Activated CD4-positive, alpha-beta T cell treated with anti-CD3 and anti-CD28 coated beads for 1 hour (primary cell): ENCODE measurements at places on chromosomes 1 and 21.

- no peak for DNase-seq
These were observed 84.7 kb downstream of the LRRC53 start for GRCh38 chr1:74427681-74428080.

DNA sequence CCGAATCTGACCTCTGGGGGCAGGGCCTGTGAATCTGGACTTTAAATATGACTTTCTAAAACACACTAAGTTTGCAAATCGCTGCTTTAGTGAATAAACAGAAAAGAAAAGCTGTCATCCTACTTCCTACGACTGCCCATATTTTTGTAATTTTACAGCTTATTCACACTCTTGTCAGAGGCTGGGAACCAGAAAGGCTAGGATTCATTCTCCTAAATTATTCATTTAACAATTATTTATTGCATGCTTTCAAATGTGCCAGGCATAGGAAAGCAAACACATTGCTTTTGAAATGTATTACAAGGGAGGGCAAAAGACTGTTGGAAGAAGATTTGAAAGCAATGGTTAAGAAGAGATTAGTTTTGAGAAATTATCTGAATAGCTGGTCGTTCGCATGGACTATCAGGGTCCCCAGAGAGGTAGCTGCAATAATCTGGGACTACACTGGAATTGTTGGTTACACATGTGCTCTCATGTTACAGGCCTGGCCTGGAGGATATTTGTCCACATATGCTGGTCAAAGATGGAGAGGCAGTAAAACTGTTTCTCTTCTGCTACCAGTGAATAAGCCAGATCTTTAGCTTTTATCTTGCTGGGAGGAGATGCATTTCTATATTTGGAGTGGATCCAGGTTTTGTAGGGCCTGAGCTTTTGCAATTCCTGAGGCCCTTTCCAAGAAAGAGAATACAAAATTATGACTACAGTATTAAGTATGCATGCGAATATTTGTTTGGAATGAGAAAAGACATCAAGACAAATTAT lies 29.6 kb upstream of the SFPQ start:
- DNase-seq, result no peak

- no peak for DNase-seq
These were observed 3.7 kb upstream of the SDE2 start for GRCh38 chr1:226002667-226003501.

- no peak for DNase-seq
These were observed 48.2 kb downstream of the SYT6 start for GRCh38 chr1:114105421-114105979.

GRCh38 chr1:232562855-232563510 lies 67.0 kb downstream of the SIPA1L2 start:
- DNase-seq, result no peak

- DNase-seq, result no peak
These were observed 145.9 kb downstream of the PGBD5 start for GRCh38 chr1:230280054-230280795.

DNA sequence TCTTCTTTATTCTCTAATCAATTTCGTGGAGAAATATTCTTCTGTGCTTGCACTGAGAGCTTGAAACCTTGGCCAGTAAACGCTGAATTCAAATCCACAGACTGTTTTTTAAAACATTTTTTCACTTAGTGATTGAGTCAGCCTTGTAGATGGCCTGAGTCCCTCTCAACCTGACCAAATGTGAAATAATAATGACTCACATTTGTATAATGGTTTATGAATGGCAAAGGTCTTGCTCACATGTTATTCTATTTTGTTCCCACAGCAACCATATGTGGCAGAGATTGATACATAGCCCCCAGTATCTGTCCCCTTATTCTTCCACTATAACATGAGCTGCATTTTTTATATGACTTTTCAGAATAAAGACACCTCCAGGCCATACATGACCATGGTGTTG lies 47.8 kb upstream of the CCDC190 start:
- DNase-seq, result no peak

- no peak for DNase-seq
These were observed 13.3 kb upstream of the CASQ2 start for GRCh38 chr1:115781851-115782250.

DNA sequence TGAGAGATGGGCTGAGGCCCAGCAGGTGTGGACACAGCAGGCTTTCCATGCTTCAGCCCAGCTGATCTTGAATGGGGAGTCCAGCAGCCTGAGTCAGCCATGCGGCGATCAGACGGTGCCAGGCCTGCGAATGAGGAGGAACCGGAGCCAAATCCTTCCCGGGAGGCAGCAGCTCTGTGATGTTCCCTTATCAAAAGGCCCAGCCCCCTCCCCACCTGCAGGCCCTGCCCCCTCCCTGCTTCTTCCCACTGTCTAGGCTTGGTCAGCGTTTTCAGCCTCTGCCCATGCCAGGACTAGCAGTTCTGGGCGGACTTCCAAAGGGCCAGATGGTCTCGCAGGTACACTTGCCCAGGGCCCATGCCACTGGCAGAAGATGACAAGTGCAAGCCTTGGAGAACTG lies 253.8 kb downstream of the KAZN start:
- no peak for DNase-seq

GRCh38 chr1:116806245-116806644 lies 52.0 kb downstream of the CD2 start:
- peak; percentile 27 for DNase-seq

- no peak for DNase-seq
These were observed 116.8 kb downstream of the CASZ1 start for GRCh38 chr1:10679496-10680220.

DNA sequence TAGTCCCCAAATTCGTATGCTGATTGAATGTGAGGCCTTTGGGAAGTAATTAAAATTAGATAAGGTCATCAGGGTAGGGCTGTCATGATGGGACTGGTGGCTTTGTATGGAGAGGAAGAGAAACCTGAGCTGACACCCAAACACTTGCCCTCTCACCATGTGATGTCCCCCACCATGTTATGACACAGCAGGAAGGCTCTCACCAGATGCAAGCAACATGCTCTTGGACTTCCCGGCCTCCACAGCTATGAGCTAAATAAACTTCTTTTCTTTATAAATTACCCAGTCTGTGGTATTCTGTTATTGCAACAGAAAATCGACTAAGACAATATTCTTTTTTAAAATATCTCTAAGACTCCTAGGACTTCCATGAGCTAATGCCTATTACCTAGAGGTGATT lies 43.6 kb upstream of the GUCA2B start:
- no peak for DNase-seq

DNA sequence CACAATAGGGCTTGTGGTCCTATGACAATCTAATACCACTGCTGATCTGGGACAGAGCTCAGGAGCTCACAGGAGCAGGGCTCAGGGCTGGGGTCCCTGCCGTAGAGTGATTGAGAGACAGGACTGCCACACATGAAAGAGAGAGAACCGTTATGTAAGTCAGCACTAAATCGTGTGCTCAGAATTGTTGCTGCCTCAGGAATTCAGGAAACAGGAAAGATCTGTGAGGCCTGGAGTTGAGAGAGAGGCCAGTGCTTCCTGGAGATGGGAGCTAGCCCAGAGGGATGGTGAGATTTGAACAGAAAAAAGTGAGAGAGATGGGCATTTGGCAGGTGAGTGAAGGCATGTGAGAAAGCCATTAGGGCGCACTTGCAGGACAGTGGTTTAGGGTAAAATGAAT lies 17.5 kb upstream of the ACBD6 start:
- no peak for DNase-seq

- DNase-seq, result no peak
These were observed 103.8 kb downstream of the EPHB2 start for GRCh38 chr1:22814176-22815042.

DNA sequence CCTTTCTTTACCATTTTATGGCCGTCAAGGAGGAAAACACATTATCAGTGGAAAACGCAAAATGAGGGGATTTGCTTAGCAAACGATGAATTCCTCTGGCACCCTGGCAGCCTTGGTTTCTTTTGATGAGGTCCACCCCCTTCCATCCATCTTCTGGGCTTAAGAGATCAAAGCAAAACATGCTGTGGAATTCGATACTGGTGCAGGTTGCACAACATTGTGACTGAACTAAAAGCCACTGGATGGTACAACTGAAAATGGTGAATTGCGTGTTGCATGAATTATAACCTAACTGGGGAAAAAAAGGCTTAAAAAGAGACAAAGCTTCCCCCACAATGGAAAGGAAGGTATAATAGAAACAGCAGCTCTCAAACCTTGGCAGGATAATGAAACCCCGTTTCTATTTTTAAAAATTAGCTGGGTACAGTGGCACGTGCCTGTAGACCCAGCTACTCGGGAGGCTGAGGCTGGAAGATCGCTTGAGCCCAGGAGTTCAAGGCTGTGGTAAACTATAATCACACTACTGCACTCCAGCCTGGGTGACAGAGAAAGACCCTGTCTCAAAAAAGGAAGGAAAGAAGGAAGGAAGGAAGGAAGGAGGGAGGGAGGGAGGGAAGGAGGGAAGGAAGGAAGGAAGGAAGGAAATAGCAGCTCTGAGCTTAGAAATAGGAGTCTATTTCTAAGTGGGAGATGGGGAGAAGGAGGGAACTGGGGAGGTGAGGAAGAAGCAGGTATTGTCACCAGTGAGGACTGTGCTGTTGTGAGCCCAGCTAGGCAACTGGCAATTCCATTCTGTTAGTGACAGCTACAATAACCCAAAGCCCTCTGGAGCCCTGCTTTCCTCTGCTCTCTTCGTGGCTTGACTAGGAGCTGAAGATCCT lies 29.0 kb upstream of the LGALS8 start:
- DNase-seq, result no peak

- DNase-seq, result no peak
These were observed 54.5 kb downstream of the PAPPA2 start for GRCh38 chr1:176517484-176517883.

DNA sequence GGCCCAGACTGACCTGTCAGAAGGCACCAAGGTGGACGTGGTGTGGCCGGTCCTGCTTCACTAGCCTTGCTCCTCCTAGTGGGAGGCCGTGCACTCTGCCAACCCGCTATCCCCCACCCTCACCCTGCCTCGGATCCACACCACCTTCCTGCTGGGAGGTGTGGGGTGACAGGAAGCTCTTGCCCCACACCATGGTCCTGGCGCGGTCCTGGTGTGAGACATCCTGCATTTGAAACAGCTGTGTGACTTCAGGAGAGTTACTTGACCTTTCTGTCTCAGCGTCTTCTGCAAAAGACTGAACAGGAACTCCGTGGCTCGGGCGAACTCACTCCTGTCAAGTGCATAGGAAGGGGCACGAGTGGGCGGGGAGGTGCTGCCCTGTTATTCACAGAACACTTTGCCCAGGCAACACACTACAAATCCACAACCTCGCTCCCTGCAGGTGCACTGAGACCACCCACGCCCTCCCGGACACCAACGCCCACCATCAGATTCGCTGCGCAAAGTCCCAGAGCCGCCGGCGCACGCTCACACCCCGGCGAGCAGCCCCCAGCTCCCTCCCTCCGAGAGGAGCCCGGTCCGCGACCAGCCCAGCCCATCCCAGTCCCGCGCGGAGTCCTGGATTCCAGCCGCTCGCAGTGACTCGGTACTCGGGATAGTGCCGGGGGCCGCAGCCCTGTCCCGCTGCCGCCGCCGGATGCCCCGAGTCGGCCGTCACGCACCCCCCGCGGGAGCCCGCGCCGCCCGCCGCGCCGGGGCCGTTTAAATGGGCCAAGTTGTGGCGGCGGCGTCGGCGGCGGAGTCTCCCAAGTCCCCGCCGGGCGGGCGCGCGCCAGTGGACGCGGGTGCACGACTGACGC lies at the start of gene SAMD11:
Gene SAMD11 (plus strand): TSS at position 793 of the 860 bp plus-strand sequence. CDS start 509 bp downstream, outside the sequence.
- DNase-seq, result peak; percentile 46

- no peak for DNase-seq
These were observed 24.5 kb upstream of the COQ8A start for GRCh38 chr1:226915672-226915995.

- DNase-seq, result no peak
These were observed 221.6 kb downstream of the RHOU start for GRCh38 chr1:228956864-228957263.

DNA sequence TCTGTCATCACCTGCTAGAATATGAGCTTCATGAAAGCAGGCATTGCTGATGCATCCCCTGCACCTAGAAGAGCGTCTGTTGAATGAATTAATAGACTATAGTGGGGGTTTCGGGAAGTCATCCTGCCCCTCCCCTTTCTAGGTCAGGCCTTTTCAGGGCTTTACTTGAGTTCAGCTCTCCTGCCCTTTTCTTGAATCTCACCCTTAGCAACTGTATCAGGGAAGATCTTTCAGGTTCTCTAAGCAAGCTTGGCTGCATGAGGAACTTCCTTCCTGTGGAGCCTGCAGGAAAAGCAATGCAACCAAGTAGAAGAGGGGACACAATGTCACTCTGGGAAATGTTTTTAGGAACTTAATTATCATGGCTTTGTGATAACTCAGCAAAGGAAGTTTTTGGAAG lies 27.2 kb upstream of the KIAA0040 start:
- no peak for DNase-seq

GRCh38 chr1:3773572-3774275 lies 1.2 kb downstream of the SMIM1 start:
- no peak for DNase-seq

- DNase-seq, result no peak
These were observed 319.4 kb upstream of the NFIA start for GRCh38 chr1:60762911-60763310.

DNA sequence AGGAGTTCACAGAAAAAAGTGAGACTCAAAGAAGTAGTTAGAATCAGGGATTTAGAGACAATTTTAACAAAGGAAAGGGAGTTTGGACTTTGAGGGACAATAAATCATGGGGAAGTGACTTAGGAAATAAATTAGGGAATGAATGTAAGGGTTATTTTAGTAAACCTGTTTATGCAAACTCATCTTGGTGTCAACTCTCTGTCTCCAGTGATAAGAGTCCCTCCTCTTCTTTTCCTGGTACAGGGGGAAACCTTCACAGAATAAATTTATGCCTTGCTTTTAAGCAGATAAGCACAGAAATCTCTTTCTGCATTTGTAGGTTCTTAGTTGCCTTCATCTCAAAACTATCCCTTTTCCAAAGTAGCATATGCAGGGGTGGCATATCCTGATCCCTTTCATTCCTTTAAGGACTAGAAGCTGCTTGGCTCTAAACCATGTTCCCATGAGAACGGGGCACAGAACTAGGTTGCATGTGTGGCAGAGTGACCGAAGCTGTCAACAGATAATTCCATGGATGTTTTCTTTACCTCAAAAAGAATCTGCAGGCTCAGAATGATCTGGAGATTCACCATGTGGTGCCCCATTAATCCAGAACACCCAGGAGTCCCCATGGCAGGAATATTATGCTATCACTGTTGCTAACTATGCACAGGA lies 155.4 kb downstream of the ZNF648 start:
- DNase-seq, result no peak

- DNase-seq, result no peak
These were observed 6.7 kb downstream of the CITED4 start for GRCh38 chr1:40855513-40855912.

DNA sequence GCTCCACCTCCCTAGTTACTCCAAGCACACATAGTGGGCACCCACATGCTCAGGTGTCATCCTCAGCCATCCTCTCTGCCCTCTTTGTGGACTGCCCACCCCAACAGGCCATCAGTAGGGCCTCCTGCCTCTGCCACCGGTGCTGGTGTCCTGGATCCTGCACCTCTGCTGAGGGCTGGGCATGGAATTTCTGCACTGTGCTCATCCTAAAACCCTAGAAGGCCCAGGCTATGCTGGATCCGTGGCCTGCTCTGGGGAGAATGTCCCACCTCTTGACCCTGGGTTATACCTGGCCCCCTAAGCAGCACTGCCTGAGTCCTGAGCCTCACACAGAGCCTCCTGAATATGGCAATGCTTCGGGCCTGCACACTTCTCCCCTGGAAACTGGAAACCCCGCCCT lies 318.3 kb downstream of the MATN1 start:
- DNase-seq, result no peak
